Stimulated activated CD8-positive, alpha-beta memory T cell treated with anti-CD3 and anti-CD28 coated beads, Interleukin-4, amount 100 ng/mL, for 1 hour (primary cell): ENCODE measurements at places on chromosomes 11 and 22.

- DNase-seq, result no peak
Observed at GRCh38 chr11:87359401-87359800, 321.7 kb downstream of the TMEM135 start.

DNA sequence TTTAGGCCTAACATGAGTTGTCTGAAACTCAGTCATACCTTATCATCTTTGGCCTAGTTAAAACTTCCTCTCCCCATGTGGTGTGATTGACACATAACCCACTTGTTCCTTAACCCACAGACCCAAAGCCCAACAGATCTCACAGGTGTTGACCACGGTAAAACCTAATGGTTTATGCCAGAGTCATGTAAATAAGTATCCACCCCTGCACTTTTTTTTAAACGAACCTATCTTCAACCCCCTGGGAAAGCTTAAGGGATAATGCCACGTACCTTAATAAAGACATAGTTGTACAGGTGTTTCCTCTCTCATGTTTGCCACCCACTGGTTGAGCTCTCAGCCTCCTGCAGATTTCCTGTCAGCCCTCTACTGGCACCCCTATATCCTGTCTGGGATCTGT, 709.3 kb upstream of the CCDC179 start:
- no peak for DNase-seq

DNA sequence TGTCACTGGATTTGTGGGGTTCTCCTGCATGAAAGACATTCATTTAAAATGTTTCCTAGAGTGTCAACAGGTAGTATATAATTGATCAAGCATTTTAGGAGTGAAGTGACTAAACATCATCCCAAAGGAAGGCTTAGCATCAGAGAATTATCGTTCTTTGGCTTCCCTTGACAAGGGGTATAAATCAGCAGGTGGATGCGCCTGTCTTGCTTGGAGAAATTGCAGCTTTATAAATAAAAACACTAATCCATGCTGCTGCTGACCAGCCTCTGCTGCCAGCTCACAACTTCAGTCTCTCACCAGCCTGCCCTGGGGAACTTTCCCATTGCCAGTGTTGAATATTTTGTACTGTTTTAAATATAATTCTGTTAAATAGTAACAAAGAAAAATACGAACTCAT, 1184.7 kb upstream of the TENM4 start:
- DNase-seq, result no peak

DNA sequence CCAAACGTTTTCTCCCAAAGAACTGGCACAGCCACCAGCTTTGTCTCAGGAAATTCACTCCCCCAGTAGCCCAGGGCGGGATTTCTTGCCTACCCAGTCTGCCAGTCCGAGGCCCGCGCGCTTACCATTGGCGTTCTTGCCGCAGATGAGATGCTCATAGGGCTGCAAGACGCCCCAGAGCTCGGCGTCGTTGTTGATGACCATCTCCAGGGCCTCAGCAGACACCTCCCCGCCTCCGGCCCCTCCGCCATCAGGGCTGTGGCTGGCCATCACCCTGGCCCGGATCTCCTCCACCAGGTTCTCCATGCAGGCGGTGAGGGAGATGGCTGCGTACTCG, 1.3 kb downstream of the ABTB2 start:
- no peak for DNase-seq

- DNase-seq, result no peak
Observed at GRCh38 chr11:90774727-90775566, 552.1 kb upstream of the CHORDC1 start.

DNA sequence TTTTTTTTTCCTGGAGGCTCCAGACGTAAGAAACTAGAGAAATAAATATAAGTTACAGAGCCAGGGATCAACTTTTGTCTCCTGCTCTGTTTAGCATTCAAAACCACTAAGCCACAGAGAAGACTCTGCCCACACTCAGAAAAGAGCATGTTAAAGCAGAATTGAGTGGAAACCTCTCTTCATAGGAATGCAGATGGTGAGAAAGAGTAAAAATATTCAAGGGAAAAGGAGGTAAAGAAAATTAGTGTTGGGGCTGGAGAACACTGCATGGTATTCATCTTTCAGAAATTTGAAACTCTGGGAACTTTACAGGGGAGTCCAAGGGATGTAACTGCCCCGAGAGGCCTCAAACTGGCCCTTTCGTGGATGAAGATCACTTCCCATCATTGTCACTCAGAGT, 65.1 kb downstream of the CLMP start:
- DNase-seq, result no peak

- no peak for DNase-seq
Observed at GRCh38 chr22:29079218-29079901, 6.5 kb downstream of the KREMEN1 start.

GRCh38 chr11:86524620-86525352, 147.6 kb downstream of the ME3 start:
- DNase-seq, result no peak

GRCh38 chr22:43116932-43117331, 6.4 kb downstream of the BIK start:
- DNase-seq, result no peak

GRCh38 chr11:23151819-23152218, 291.5 kb upstream of the CCDC179 start:
- DNase-seq, result no peak

DNA sequence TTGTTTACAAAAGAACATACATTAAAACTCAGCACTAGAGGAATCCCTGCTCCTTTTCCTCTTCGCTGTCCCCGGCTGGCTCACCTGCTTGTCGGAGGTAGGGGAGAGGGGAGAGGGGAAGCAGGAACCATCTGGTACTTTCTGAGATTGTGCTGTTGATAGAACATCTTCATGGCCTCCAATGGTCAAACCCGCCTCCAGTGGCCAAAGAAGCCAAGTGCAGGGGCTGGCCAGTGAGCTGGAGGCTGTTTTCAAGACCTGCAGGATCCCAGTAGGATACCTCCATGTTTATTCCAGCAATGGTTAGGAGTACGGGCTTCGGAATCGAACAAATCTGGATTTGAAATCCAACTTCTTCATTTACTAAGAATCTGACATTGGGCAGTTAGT, 92.6 kb downstream of the PKNOX2 start:
- no peak for DNase-seq

- DNase-seq, result no peak
Observed at GRCh38 chr11:95764267-95764898, 25.2 kb downstream of the FAM76B start.

GRCh38 chr11:109862835-109863234, 230.4 kb upstream of the ZC3H12C start:
- DNase-seq, result no peak

GRCh38 chr22:32584650-32585049, 110.0 kb downstream of the FBXO7 start:
- no peak for DNase-seq

DNA sequence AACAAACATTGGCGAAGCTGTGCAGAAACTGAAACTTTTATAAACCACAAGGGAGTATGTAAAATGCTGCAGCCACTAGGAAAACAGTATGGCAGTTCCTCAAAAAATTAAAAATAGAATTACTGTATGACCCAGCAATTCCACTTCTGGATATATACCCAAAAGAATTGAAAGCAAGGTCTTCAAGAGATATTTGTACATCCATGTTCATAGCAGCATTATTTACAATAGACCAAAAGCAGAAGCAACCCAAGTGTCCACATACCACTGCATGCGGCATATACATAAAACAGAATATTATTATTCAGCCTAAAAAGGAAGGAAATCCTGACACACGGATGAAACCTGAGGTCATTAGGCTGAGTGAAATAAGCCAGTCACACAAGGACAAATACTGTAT, 85.8 kb downstream of the RELT start:
- DNase-seq, result no peak

DNA sequence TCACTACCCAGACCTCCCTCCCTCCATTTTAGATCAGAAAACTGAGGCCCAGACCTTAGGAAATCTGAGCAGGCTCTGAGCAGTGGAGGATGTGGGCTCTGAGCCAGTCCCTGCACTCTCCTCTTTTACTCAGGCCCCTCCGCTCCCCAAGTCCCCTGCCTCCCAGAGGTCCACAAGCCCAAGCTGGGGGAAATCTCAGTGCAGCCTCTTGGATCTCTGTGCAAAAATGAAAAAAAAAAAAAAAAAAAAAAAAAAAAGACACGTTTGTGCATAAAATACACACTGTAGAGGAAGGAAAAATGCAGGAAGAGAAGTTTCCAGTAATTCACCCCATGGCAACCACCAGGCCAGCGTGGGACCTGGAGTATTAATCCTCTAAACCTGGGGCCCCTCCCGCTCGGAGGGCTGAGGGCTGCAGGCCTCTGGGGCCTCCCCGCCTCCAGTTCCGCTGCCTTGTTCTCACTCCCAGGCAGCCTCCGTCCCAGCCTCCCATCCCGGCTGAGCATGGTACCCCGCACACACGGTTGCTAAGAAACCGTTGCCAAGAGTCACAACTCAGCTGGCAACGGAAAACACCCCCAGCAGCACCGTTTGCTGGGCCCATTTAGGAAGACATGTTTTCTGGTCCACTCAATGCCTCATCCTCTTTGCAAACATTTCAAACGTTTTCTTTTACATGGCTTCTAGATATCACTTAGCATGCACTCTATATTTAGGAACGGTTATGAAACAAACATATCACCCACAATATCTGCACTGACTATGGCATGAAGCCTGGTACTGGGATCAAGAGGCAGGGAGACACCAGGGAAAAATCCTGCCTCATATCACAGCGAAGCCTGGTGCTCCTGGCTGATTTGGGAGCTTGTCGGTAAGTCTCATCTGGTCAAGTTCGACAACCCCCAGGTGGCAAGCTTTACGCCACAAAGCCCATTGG, 227.5 kb downstream of the CTTN start:
- no peak for DNase-seq

DNA sequence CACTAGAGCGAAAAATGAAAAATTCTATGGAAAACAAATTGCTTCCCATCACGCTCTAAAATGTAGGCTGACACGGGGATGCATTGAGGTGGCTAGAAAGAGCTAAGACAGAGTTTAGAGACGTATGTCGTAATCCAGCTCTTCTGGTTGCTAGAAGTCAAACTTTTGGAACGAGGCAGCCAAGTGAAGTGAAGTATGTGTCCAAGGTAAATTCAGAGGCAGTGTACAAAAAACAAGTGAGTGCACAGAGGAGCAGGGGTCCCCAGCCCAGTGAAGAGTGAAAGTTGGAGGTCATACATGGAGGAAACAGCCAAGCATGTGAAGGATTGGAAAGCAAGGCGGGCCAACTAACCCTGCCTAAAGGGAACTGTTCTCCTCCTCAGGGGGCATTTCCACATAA, 528.5 kb downstream of the NTM start:
- DNase-seq, result no peak

DNA sequence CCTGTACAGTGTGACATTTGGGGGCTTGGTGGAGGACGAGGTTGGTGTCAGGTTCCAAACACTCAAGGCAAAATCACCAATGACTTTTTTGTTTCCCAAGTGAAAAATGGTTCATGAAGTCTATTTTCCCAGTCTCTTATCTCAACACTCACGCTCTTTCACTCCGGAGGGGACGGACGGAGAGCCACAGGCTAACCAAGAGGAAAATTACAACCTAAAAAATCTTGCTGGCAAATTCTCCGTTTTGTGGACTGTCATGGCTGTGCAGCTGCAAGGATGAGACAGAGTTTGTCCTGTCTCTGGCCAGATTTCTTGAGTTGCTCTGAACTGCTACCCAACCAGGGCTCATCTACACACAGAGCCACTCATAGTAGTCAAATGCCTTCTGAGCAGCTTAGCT, 101.2 kb downstream of the ABTB2 start:
- DNase-seq, result no peak

DNA sequence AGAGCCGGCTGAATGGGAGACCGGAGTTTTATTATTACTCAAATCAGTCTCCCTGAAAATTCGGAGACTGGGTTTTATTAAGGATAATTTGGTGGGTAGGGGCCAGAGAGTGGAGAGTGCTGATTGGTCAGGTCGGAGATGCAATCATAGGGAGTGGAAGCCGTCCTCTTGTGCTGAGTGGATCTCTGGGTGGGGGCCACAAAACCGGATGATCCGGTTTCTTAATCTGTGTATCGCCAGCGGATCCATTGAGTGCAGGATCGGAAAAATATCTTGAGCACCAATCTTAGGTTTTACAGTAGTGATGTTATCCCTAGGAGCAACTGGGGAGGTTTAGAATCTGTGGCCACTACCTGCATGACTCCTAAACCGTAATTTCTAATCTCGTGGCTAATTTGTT, 886 bp upstream of the NIPSNAP1 start:
- no peak for DNase-seq

DNA sequence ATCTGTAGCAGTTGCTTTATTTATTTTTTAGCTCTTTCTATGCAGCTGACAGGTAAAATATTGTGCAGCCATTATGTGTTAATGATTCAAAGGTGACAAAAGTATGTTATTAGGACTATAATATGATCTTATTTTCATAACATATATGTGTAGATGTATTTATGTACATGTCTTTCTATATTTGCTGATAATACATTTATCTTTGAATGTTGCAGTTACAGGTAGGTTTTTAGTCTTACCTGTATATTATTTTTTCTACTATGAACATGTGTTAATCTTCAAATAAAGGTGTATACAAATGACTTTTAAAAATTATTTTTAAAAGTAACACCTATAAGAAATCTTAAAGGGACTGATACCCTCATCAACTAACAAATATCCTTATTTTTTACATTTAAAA, 33.6 kb downstream of the FAR1 start:
- no peak for DNase-seq

DNA sequence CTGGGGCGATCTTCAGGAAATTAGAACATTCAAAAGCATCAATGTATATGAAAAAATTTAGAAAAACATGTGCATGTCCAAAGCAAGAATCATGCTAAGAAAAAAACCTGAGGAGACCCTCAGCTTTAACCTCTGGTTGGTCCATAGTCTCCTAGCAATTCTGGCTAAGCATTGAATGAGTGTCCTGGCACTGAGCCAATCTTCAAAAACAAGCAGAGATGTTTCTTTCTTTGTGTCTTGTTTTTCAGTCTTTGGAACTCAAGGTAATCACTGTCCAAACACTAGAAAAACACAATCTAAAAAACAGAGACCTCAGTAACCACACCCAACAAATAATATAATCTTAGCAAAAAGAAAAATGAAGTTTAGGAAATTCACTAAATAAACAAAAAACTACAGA, 205.4 kb upstream of the CARD18 start:
- no peak for DNase-seq

DNA sequence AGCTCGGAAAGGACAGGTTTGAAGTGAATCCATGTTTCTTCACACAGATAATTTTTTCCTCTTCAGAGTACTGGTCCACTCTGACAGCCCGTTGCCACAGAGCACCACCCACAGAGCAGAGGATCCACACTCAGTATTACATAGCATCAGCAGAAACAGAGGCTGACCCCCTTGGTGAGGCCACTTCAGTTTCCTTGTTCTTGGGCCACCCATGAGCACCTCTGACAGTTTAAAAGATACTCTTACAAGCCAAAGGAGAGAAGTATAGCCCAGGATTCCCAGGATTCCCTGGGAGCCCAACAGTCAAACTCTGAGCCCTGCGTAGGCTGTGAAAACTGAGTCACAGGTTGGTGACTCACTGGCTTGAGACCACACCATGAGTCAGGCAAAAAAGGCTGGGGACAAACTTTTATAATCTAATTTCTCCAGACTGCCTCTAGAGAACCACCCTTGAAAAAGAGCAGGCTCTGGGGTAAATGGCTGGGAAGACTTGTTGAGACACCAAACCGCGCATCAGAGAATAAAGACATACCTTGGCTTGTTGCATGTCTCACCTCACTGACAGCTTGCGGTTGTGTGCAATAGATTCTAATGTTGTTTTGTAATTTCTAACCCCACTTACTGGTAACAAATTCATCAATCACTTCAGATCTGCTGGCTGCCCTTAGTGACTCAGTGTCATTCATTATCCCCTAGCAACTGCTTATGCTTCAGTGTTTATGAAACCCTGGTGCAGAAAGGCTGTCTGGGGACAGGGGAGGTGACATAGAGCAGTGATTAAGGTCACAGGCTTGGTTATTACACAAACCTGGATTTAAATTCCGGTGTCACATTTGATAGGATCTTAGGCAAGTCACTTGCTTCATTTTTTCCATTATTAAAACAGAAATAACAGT, 56.9 kb upstream of the PRSS23 start:
- no peak for DNase-seq
